ENCODE measurements at places on chromosomes 1 and 21.

- DNase-seq: no peak
Observed at GRCh38 chr1:83698644-83699043, 300.3 kb downstream of the TTLL7 start.

DNA sequence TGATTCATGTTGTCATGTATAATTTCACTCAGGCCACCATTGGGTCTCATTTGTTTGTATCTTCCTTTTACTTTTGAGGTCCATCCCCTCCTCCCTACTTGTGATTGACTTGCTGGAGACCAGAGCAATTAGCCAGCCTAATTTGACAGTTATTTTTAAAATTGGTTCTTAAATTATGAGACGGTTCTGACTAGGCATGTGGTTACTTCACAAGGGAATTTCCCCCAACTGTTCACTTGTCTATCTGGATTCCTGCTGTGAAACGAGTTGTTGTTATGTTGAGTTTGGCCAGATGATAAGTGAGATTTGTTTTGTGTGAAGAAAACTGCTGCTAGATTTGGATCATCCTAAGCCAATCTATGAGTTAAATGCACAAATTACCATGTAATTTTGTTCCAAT, 359.1 kb downstream of the BARHL2 start:
- no peak for DNase-seq

DNA sequence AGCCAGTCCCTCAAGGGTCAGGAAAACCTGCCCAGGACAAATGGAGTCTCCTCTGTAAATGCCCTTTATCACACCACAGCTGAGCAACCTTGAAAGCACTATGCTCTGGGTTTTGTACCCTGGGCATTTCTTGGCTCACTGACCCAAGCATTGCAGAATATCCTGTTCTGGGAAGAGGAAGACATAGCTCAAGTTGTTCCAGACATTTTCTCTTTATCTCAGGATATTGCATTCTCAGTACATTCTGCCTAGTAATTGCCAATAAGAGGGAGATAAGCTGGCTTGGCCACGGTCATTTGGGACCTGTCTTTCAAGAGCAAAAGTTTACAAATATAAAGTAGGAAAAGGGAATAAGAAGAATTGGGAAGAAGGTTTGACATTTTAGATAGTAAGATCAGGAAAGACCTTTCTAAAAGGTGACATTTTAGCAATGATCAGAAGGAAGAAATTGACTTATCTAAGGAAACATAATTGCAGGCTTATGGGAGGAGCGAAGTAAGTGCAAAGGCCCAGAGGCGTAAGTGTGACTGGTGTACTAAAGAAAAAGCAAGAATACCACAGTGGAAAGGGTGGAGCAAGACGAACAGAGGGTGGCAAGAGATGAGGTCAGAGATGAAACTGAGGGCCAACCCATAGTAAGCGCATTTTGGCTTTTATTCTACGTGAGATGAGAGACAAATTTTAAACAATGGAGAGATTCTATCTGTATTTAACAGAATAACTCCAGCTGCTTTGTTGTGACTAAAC, 394.0 kb upstream of the CXADR start:
- DNase-seq: no peak

DNA sequence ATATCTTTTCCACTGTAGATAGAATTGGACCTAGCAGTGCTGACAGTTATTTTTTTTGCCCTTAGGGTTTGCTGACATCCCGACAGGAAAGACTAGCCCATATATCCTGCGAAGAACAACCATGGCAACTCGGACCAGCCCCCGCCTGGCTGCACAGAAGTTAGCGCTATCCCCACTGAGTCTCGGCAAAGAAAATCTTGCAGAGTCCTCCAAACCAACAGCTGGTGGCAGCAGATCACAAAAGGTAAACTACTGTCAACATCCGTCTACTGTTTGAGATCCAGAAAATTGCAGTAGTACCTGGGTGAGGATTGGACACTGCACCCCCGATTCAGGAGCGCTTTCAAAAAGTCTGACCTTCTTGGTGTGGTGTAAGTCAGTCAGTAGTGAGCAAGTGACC, 55.8 kb downstream of the CENPF start:
- no peak for DNase-seq

- no peak for DNase-seq
Observed at GRCh38 chr1:181522864-181523263, 39.5 kb downstream of the CACNA1E start.

- peak; percentile 26 for DNase-seq
Observed at GRCh38 chr21:42009018-42009830, 936 bp downstream of the ZBTB21 start.

GRCh38 chr1:22053861-22054770, 1.6 kb downstream of the CDC42 start:
- no peak for DNase-seq

DNA sequence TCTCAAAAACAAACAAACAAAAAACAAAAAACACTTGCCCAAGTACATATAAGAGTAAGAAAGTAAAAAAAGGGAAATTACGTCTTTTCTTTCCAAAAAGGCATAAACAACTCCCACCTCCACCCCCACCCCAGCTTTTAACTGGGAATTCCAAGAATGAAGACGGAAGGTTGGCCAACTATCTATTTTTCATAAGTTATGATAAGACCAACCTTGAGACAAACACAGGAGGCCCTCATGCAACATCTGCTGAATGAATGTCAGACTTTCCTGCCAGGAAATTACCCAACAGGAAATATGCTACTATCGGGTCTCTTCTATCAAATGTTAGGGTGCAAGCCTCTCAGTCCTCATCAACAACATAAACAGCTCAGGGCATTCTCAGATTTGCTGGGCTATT, 1.9 kb downstream of the BSDC1 start:
- no peak for DNase-seq

GRCh38 chr1:242002072-242002471, 3.2 kb upstream of the MAP1LC3C start:
- no peak for DNase-seq

- DNase-seq: peak; percentile 21
Observed at GRCh38 chr1:201709564-201710295, 119.2 kb upstream of the IPO9 start.

GRCh38 chr1:43552813-43553212, 22.1 kb downstream of the PTPRF start:
- DNase-seq: no peak

- no peak for DNase-seq
Observed at GRCh38 chr1:2203671-2204414, 9.3 kb upstream of the FAAP20 start.

GRCh38 chr1:159444511-159444910, 5.0 kb downstream of the OR10J1 start:
- no peak for DNase-seq

- no peak for DNase-seq
Observed at GRCh38 chr1:161390559-161390858, 22.8 kb upstream of the CFAP126 start.

All from stimulated activated CD8-positive, alpha-beta memory T cell treated with anti-CD3 and anti-CD28 coated beads, Interleukin-2, amount 100 ng/mL, for 1 hour (primary cell).